Mesothelial cell of epicardium (in vitro differentiated cells): ENCODE measurements at places on chromosomes 7 and 10.

DNA sequence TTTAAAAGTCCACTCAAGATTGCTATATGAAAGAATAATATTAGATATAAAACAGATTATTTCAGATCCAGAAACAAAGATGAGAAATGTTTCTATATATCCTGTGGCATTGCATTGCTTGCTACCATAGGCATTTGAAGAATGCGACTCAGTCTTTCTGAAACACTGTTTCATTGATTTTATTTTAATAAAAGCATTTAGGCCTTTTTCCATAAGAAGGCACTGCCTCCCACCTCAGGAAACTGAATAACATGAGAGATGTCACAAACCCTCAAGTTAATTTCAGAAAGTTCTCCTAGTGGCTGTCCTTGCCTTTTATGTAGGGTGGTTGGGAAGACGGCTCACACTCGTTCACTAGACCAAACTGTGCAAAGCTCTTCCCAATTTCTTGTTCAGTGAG is 23.3 kb downstream of the PRPS1L1 start:
- H3K27ac ChIP-seq, result no peak overlapping the region
- no peak overlapping the region for H3K4me3 ChIP-seq
- peaks cover 8% of the 10 kb centered on the region for H3K4me1 ChIP-seq
- no peaks in the 10 kb centered on the region for H3K27me3 ChIP-seq
- peaks cover 2% of the 10 kb centered on the region for H3K36me3 ChIP-seq

DNA sequence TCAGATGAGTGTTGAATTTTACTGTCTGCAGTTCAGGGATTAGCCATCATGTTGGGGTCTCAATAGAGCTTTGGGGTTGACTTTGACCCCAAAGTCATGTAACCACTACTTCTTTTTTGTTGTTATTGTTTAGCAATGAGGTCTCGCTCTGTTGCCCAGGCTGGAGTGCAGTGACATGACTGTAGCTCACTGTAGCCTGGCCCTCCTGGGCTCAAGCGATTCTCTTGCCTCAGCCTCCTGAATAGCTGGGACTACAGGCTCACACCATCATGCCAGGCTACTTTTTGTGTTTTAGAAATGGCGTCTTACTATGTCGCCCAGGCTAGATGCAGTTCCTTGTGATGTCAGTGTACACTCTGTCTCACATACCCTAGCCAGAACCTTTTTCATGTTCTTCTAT is 598.4 kb downstream of the LRMDA start:
- no peak for DNase-seq
- no peak overlapping the region for H3K27ac ChIP-seq
- H3K36me3 ChIP-seq, result no peaks in the 10 kb centered on the region
- H3K27me3 ChIP-seq, result peaks cover 71% of the 10 kb centered on the region
- peaks cover 15% of the 10 kb centered on the region for H3K4me1 ChIP-seq

DNA sequence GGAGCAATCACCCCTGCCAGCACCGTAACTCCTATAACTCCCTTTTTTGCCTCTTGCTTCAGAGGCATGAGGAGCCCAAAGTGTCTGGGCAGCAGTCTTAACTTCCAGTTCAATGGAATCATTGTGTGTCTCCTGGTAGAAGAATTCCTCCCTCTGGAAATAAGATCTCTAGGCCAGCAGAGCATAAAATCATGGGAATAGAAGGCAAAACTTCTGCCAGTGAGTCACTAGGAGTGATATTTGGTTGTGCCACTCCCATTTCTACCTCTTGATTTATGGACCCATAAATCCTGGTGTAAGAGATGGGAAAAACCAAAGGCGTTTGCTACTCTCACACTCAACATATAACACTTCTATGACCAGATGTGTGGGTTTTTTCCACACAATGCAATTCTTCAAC is 104.9 kb upstream of the FAM180A start:
- no peaks in the 10 kb centered on the region for H3K27me3 ChIP-seq
- no peak overlapping the region for H3K4me3 ChIP-seq
- no peak for DNase-seq
- no peak overlapping the region for H3K27ac ChIP-seq
- no peaks in the 10 kb centered on the region for H3K36me3 ChIP-seq

DNA sequence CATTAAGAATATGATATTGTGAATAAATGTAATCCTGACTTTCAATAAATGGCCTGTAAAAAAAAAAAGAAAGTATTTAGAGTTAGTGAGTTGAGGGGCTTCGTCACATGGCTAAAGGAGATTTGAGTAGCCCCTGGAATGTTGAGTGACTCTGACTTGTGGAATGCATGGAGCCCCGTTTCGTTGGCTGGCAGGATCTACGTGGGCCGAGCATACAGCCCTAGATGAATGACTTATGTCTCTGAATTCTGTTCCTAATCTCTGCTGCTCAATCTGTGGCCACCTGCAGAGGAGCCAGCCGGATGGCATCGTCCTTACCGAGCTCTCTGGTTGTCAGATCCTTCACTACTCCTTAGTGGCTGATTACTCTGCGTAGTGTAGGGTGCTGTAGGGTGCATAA is 155.7 kb downstream of the MGMT start:
- peaks cover 17% of the 10 kb centered on the region for H3K4me1 ChIP-seq
- H3K36me3 ChIP-seq, result no peaks in the 10 kb centered on the region

DNA sequence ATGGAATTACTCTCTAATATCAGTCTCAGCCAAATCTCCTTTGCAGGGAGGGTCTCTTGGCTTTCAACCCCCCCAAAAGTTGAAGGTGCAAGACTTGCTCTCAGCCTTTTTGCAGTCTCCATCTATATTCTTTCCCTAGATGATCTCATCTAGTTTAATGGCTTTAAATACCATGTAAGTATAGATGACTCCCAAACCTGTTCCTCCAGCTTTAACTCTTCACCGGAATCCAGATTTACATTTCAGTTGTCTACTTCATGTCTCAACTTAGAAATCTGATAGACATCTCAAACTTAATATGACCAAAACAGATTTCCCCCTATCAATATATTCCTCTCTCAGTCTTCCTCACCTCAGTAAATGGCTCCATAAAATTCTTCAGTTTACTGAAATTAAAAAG is 9.9 kb upstream of the TAS2R41 start:
- H3K27ac ChIP-seq, result peak overlapping the region; percentile 52
- H3K4me3 ChIP-seq, result no peak overlapping the region
- peaks cover 11% of the 10 kb centered on the region for H3K4me1 ChIP-seq

DNA sequence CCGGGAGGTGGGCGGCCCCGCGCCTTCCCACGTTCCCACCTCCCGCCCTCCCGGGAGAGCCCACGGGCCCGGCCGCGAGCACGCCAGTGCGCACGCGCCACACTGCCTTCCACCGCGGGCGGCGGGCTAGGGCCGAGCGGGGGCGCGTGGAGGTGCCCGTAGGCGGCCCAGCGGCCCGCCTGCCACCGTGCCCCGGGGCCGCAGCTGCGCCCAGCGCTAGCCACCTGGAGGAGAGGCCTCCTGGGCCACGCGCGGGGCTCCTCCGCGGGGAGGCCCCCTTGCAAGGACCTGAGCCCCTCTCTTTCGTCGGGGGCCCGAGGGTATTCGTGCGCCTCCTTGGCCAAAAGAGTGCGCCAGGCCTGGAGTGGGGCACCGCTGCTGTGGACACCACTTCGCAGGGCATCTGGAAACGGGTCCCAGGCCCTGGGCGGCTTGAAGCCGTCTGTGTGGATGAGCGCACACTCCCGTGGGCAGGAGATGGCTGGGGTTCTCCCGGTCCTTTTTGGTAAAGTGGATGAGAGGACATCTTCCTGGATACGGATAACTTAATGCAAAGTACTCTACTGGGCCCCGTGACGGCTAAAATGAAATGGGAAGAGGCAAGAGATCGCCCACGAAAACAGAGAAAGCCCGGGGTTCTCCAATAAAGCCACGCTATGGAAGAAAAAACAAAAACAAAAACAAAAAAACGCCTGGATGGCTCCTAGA is 9.0 kb upstream of the EBF3 start:
- no peak overlapping the region for H3K27ac ChIP-seq
- no peak for DNase-seq

DNA sequence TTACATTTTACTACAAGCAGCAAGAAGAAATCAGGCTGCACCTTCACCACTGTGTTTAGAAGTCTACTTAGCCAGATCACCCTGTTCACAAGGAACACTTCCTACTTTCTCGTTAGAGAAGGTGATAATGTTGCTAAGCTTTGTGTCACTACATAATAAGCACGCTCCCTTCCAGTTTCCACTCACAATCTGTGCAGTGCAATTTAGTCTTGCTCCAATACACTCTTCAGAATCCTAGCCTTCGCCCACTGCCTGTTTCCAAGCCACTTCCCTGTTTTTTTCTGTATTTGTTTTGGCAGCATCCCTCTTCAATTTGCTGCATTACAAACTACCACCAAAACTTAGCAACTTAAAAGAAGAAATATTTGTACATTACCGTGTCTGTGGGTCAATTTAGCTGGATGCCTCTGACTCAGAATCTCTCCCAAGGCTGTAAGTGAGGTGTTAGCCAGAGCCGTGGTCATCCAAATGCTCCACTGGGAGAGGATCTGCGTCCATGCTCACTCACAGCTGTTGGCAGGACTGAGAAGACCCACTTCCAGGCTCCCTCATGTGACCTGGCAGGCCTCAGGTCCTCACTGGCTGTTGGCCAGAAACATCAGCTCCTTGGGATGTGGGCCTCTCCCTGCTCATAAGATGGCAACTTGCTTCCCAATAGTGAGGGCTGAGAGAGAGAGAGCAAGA is 110.4 kb downstream of the PON1 start:
- H3K4me1 ChIP-seq, result no peaks in the 10 kb centered on the region
- peaks cover 31% of the 10 kb centered on the region for H3K36me3 ChIP-seq
- no peaks in the 10 kb centered on the region for H3K27me3 ChIP-seq

GRCh38 chr7:76234931-76235441 is 33.3 kb downstream of the SRRM3 start:
- peak overlapping the region; percentile 46 for H3K4me3 ChIP-seq
- DNase-seq, result peak; percentile 69
- H3K27me3 ChIP-seq, result peaks cover 45% of the 10 kb centered on the region
- peaks cover 25% of the 10 kb centered on the region for H3K4me1 ChIP-seq

DNA sequence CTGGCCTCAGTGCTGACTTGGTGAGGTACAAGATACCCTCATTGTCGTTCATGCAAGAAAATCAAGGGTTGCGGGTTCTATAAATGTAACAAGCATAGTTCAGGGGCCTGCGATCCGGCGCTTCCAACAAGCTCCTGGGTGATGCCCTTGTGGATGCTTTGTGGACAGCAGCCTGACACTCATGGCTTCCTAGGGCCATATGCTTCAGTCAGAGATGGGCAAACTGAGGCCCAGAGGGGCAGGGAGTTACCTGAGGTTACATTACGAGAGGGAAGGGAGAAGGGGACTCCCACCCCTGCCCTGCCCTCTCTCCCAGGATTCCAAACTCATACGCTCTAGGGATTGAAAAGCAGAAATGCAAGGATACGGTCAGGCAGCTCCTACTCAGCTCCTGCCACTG is 296.3 kb upstream of the ZMIZ1 start:
- H3K4me3 ChIP-seq, result no peak overlapping the region
- H3K36me3 ChIP-seq, result no peaks in the 10 kb centered on the region
- H3K27me3 ChIP-seq, result no peaks in the 10 kb centered on the region

- peaks cover 25% of the 10 kb centered on the region for H3K4me1 ChIP-seq
- peaks cover 2% of the 10 kb centered on the region for H3K36me3 ChIP-seq
- H3K4me3 ChIP-seq, result no peak overlapping the region
- DNase-seq, result no peak
Observed at GRCh38 chr7:90706072-90706716, 110.1 kb downstream of the CDK14 start.

DNA sequence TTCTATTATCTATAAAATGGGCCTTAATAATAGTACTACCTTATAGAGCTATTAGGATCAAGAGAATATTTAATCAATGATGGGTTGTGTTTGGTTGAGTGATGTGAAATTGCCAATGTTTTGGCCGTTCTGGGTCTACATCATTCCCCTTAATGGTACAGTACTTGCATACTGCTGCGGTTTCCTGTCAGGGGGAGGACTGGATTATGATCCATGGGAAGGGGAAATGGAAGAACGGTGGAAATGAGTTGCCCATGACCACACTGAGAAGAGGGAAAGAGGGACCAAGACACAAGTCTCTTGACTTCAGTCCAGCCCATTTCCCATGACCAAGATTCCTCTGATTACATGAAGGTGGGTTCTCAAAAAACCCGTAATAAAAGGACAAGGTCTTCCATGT is 999 bp upstream of the MRPS24 start:
- peaks cover 16% of the 10 kb centered on the region for H3K36me3 ChIP-seq
- no peak overlapping the region for H3K27ac ChIP-seq
- H3K27me3 ChIP-seq, result peaks cover 2% of the 10 kb centered on the region

DNA sequence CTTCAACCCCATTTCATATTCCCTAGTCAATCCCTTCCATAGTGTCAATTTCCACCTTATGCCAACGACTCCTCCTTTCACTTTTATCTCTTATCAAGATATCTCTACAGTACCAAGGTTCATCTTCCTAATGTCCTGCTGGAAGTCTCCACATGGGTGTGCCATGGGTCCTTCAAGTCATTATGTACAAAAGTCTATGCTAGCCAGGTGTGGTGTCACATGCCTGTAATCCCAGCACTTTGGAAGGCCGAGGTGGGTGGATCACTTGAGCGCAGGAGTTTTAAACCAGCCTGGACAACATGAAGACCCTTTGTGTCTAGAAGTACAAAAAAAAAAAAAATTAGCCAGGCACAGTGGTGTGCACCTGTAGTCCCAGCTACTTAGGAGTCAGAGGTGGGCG is 47.6 kb downstream of the PRTFDC1 start:
- no peaks in the 10 kb centered on the region for H3K27me3 ChIP-seq
- H3K4me1 ChIP-seq, result peaks cover 14% of the 10 kb centered on the region
- no peak overlapping the region for H3K27ac ChIP-seq
- H3K4me3 ChIP-seq, result no peak overlapping the region

- H3K4me3 ChIP-seq, result no peak overlapping the region
- H3K36me3 ChIP-seq, result no peaks in the 10 kb centered on the region
- no peaks in the 10 kb centered on the region for H3K27me3 ChIP-seq
Observed at GRCh38 chr10:44902941-44903545, 8.1 kb upstream of the TMEM72 start.

- no peaks in the 10 kb centered on the region for H3K27me3 ChIP-seq
- no peak for DNase-seq
- H3K27ac ChIP-seq, result no peak overlapping the region
- H3K36me3 ChIP-seq, result no peaks in the 10 kb centered on the region
- peaks cover under 1% of the 10 kb centered on the region for H3K4me1 ChIP-seq
Observed at GRCh38 chr7:82805527-82805960, 357.1 kb downstream of the PCLO start.
